ENCODE measurements at places on chromosomes 3 and 15. TPM values are rescaled to one million over a fixed set of nuclear protein-coding genes. Genes with fewer than 3 reads are reported as not detected.

SLC25A20 gene
- total RNA-seq = 12.3 TPM

GP9 gene
- total RNA-seq = not detected

ANKUB1 gene
- not detected for total RNA-seq

DNA sequence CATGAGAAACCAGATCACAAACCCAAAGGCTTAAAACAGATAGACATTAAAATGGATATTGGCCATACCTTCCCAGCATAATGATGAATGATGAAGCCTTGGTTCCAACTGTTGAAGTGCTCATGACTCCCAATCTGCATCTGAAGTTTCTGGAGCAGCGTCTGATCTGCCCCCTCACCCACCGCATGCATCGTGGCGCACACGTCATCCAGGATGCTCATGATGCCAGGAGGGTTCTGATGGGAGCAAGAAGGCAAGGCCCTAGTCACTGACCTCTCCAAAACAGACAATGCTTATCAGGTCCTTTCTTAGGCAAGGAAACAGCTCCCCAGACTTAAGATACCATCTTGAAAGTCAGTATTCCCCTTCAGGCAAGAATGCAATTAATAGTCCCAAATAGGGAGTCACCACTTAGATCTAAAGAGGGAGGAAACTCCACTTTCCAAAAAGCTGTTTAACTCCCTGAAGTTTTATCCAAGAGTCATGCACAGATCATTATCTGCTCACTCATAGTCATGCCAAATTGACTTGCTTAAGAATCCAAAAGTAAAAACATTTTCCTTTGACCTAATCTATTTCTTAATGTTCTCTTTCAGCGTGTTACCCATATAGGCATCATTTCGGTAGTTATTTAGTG is 2.1 kb downstream of the LDHAL6B start:
- no peak for DNase-seq

DNA sequence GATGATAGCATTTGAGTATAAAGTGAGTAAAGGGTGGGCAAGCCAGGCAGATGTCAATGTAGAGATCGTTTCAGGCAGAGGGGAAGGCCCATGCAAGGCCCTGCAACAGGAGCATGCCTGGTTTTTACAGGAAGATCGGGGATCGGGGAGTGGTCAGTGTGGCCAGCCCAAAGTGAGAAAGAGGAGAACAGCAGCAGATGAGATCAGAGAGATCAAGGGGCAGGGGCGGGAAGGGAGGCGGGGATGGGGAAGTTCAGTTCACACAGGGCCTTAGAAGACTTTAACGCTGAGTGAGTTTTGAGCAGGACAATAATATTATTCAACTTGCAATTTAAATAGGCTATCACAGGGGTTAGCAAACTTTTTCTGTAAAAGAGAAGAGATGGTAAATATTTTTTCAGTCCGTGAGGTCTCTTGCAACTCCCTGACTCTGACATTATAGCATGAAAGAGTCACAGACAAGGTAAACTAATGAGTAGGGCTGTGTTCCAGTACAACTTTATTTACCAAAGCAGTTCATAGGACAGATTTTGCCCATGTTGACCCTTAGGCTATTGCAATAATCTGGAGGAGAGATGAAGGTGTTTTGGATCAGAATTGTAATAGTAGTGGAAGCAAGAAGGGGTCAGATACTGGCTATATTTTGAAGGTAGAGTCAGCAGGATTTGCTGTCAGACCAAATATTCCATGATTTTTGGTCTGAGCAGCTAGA is 12.4 kb upstream of the CD47 start:
- DNase-seq = no peak

DNA sequence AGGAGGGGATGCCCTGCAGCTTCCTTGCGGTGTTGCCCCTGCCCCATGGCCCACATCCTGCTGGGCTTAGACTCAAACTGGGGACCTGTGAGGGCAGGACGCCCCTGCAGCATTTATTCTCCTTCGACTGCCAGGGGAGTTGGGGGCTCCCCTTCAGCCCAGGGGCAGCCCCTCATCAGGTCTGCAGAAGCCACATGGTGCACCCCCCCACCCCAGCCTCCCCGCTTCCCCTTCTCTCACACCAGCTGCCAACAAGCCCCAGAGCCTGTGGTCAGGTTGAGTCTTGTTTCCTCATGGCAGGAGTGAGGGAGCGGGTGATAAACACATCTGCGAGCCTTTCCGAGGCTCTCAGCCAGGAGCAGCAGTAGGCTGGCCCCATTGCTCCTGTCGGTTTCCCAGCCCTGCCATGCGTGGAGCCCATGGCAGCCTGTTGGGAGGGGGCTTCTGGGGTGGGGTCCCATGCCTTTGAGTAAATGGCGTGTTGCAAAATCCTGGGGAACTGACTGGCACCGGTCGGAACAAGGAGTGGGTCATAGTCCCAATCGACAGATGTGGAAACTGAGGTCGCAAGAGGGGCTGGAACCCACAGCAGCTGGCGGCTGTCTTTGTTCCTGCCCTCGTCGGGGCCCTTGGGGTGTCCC is 27.8 kb downstream of the WNT7A start:
- DNase-seq = no peak

DNA sequence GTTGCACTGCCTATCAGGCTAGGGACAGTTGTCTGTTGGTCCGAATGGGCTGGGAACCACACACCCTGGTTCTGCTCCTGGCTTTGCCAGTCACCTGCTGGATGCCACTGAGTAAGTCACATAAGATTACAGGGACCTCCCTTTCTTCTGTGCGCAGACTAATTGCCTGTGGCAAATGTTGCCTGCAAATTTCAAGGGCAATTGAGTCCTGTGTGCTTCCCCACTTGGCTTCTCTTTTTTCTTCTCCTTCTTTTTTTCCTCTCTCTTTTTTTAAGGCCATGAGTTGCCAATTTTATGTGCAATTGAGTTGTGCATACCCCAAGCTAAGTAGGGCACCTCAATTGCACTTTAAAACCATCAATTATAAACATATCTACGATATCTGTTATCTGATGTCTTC is 963.4 kb downstream of the MCTP2 start:
- no peak for DNase-seq

DNA sequence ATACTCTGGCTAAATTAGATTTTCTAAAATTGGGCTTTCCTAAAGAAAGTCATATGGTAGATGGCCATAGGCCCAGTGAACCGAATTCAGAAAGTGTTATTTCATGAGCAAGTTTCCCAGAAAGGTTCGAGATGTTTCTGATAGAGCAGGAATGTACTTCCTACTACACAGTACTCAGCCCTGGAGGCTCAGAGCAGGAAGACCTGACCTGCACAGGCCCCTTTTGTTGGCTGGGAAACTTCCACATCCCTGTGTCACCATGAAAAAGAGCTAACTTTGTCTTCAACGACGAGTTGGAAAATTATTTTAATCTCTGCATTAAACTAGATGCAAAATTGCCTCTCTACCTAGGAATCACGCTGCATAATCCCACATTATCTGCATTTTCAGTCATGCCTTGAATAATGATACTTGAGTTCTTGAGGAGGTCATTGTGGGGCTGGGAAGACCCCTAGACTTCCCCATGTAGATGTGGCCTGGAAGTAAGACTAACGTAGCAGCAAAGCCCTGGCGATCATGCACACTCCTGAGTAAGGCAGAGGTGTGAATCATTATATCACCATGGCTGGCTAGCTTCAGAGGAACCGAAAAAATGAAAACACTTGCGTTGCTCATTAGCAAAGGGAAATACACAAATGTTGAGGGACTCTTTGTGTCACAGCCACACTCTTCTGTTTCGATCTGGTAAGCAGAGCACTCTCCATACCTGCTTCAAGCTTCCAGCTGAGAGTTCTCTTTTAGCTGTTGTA is 47.1 kb downstream of the CMTM7 start:
- DNase-seq = no peak

All from kidney epithelial cell (primary cell).